ENCODE measurements at places on chromosomes 13 and 19. TPM values are rescaled to one million over a fixed set of nuclear protein-coding genes. Genes with fewer than 3 reads are reported as not detected.

Gene C2CD4C
- 0.44 TPM for total RNA-seq

Gene KLK2
- not detected for total RNA-seq

Gene LHB
- total RNA-seq: not detected

Gene PCDH17
- not detected for total RNA-seq

Gene ZNF431
- 4.8 TPM for total RNA-seq

Gene ATP13A1
- total RNA-seq: 32.4 TPM

Gene DNAJC15
- 0.05 TPM for total RNA-seq

Gene AMER2
- total RNA-seq: not detected

Gene SULT2A1
- not detected for total RNA-seq

Data from A549 treated with GW870086 at 1 μM for 4 hours (cell line).